ENCODE measurements at places on chromosomes 11 and 22. TPM values are rescaled to one million over a fixed set of nuclear protein-coding genes. Genes with fewer than 3 reads are reported as not detected.

SMC1B gene
- total RNA-seq: under 0.01 TPM

SCGB1D2 gene
- total RNA-seq: not detected

DGCR8 gene
- 37.0 TPM for total RNA-seq

OR6A2 gene
- total RNA-seq: 0.47 TPM

TMEM86A gene
- 6.9 TPM for total RNA-seq

FAM181B gene
- 9.7 TPM for total RNA-seq

PRR33 gene
- total RNA-seq: not detected

P2RY2 gene
- not detected for total RNA-seq

GGT1 gene
- total RNA-seq: 2.2 TPM

CHADL gene
- total RNA-seq: 2.8 TPM

MS4A4A gene
- 4.4 TPM for total RNA-seq

CELSR1 gene
- 4.1 TPM for total RNA-seq

TRPC6 gene
- total RNA-seq: 6.9 TPM

MS4A1 gene
- not detected for total RNA-seq

NLRP14 gene
- 0.94 TPM for total RNA-seq

KRTAP5-8 gene
- 0.31 TPM for total RNA-seq

DCHS1 gene
- 49.9 TPM for total RNA-seq

MMP10 gene
- total RNA-seq: not detected

SYNGR1 gene
- total RNA-seq: 63.9 TPM

OR6T1 gene
- total RNA-seq: not detected

ZNHIT2 gene
- total RNA-seq: 4.7 TPM

GAL3ST1 gene
- total RNA-seq: 0.94 TPM

FIBIN gene
- total RNA-seq: 7.8 TPM

CDON gene
- 39.8 TPM for total RNA-seq

ASCL2 gene
- total RNA-seq: 1.4 TPM

GLB1L2 gene
- 1.1 TPM for total RNA-seq

SLC22A9 gene
- total RNA-seq: not detected

SLC5A4 gene
- not detected for total RNA-seq

GLYATL1 gene
- 0.78 TPM for total RNA-seq

DLAT gene
- 46.5 TPM for total RNA-seq

SLC22A25 gene
- total RNA-seq: under 0.01 TPM

CRYBA4 gene
- not detected for total RNA-seq

PARVA gene
- total RNA-seq: 5.6 TPM

HSPB2 gene
- 0.31 TPM for total RNA-seq

PLXNB2 gene
- 46.0 TPM for total RNA-seq

DDIAS gene
- 2.2 TPM for total RNA-seq

TRIM6 gene
- 0.62 TPM for total RNA-seq

PPP1R14B gene
- total RNA-seq: 74.2 TPM

SIK3 gene
- 29.9 TPM for total RNA-seq

TSPAN32 gene
- not detected for total RNA-seq

ELF5 gene
- not detected for total RNA-seq

ACO2 gene
- 64.4 TPM for total RNA-seq

ACER3 gene
- total RNA-seq: 21.5 TPM

CBLIF gene
- not detected for total RNA-seq

E2F8 gene
- total RNA-seq: 0.62 TPM

CCDC87 gene
- total RNA-seq: 0.62 TPM

ZBTB16 gene
- 9.7 TPM for total RNA-seq

FOSL1 gene
- not detected for total RNA-seq

CABP4 gene
- total RNA-seq: not detected

RTN4R gene
- 9.5 TPM for total RNA-seq

ALDH3B1 gene
- total RNA-seq: 0.94 TPM

Data from occipital lobe (tissue), 3 donors.